T-helper 9 cell (primary cell): ENCODE measurements at places on chromosomes 7 and 10.

- DNase-seq, result no peak
Measured at GRCh38 chr7:157805713-157806112, 468.9 kb downstream of the DNAJB6 start.

DNA sequence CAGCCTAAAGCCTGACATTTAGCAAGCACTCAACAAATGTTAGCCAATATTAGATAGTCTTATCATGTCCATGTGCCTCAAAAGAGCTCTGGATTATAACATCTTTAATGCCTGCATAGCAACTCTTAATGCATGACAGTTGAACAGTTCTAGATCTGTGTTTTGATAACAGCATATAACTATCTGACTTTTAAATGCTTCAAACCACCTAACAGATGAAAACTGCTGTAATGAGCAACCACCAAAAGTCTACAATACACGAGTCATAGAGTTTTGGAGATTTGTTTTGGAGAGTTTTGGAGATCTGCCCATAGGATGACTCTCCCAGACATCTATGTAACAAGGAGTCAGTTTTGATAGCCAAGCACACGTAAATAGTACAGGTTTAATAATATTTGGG is 227.3 kb downstream of the TWIST1 start:
- DNase-seq, result no peak

DNA sequence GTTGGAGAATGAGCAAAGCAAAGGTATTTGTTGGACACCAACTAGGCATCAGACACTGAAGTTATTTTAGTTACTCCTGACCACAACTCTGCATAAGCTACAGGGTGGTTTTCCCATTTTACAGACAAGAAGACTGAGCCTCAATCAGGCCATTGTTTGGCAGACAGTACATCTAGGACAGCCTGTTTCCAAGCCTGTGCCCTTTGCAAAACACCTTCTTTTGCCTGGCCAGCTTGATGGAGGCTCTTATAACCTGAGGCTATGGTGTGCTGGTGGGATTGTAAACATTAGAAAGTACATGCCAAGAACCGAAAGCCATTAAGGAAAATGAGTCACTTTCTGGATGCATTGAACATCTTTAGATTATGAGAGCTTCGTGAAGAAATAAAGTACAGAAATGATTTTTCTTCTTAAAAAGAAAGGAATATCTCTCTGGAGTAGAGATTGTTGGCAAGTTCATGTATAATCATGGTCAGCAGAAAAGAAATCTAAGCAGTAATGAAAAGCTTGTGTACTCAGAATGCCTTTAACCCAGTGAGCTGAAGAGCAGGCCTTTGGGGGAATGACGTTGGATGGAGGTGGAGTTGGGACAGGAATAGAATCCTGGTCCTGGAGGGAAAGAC is 140.6 kb downstream of the KIAA1217 start:
- DNase-seq, result no peak

DNA sequence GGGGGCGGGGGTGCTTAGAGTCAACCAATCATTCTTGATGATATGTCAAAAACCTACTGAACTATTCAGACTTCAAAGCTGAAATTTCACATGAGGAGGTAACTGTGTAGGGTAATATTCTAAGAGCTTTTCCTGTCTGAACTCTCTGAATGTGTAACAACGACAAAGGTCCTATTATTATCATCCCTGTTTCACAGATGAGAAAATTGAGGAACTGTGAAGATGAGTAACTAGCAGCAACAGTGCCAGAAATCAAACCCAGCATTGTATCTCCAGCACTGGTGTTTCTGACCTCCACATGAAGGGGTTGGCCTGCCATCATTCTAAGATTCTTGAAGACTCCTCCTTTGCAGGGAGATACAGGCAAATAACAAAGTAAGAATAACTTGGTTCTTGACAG is 294.7 kb upstream of the AOAH start:
- no peak for DNase-seq

DNA sequence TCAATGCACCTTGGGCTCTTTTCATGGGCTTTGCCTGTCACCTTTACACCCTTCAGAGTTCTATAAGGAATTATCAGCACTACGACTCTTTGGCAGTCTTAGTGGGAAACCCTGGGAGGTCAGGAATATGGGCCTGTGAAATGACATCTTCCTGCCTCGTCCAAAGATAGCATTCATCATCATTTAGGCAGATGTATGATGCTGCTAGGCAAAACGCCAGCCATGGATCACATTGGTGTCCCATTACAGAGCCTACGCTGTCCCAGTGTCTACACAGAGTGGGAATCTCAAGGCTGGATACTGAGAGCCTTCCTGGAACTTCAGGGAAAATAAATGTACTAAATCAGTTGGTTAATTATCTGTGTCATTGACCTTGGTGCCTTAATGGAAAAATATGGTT is 259.4 kb upstream of the CELF2 start:
- no peak for DNase-seq

GRCh38 chr7:155248366-155248756 is 49.3 kb upstream of the INSIG1 start:
- DNase-seq, result no peak

DNA sequence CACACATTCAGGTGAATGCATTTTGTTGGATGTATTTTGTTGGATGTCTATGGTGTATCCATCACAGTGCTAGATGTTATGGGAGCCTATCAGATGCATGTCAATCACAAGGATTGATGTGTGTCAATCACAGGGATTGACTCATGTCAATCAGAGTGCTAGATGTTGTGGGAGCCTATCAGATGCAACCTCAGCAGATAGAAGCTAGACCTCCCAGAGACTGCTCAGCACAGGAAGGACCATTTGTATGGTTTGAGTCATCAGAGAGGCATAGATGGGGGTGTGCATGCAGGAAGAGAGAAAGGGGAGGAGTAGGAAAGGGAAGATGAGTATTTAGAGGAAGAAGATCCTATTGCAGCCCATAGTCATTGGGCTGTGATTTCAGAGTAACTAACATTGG is 48.3 kb upstream of the PITRM1 start:
- no peak for DNase-seq

DNA sequence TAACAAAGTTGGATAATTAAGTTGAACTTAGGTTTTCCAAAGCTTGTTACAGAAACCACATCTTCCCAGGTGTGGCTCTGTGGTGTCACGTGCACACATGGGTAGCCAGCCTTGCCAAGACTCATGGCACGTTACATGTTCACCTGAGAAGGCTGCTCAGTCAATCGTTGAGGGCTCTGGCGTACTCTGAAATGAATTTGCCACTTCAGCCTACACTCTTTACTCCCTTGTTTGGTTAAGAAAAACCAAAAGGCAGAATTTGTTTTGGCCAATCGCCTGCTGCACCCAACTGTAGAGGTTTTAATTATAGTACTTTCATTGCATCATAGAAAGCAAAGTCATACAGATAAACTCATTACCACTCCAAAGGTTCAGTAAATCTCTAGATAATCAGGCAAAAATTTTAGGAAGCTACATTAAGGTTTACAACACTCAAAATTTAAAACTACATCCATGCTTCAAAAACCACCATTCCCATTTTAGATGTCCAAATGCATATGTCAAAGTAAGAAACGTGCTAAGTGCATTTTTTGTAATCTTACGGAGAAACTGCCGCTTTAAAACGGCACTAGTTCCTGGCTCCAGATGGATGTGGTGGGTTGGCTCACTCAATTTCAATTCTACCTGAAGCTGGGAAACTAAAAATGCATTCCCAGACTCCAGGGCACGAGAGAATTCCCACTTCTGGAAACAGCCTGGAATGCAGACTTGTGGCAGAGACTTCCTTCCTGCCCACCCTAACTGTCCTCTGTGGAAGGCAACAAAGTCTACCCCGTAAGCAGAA is 88.4 kb downstream of the DIP2C start:
- DNase-seq, result no peak

- peak; percentile 39 for DNase-seq
Measured at GRCh38 chr7:7969306-7970236, 975 bp downstream of the GLCCI1 start.

DNA sequence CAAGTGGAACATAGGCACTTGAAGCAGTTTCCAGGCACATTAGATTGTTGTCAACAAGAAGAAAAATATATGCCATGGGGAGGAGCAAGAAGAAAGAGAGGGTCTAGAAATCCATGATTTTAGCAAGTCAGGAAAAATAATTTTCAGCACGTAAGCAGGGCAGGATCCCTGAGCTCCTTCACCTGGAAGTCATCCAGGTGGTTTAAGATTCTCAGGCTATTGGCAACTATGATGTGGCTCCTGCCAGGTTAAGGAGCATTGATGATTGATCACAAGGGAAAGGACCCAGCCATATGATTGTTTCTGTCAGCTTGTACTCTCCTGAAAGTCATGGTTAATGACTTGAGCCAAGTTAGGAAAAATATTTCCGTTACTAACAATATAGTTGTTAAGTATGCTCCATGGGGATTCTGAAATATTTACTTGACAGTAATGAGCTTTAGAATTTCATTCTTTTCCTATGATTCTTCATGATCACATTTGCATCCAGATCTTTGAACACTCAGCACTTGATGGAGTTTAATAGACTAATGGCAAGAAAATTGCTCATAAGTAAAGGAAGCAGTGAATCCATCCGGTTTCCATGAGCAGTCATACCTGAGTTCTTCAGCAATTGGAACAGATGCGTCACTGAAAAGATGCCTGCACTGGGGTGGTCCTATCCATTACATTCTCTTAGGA is 209.1 kb downstream of the BICC1 start:
- DNase-seq, result no peak

- no peak for DNase-seq
Measured at GRCh38 chr7:266851-267840, 22.8 kb upstream of the FOXL3 start.

- no peak for DNase-seq
Measured at GRCh38 chr7:37901890-37902524, 14.6 kb downstream of the SFRP4 start.

DNA sequence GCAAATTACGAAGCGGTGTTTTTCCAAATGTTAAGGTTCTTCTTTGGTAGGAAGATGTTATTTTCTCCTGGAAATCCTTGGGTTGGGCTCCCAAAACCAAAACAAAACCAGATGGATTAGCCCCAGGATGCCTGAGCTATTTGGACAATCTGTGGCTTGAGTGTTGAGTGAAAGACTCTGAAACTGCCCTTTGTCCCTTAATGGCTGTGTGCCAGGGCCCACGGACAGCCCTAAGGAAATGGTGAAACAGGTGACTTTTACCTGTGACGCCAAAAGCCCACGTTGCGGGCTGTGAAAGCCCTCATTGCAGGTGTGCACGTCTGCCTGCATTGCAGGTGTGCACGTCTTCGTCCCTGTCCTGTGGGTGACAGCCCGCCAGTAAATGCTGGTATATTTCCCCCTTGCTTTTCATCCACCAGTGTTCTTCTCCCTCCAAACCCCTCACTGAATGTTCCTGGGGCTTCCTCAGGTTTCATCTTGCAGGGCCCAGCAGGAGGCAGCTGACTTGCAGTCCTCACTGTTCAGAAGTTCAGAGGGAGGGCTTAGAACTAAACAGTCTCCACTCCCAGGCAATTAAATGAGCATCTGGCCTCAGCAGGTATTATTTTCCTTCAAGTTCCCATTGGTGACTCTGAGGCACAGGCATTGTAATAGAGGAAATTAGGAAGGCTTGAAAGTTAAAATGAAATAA is 10.7 kb downstream of the PFKP start:
- DNase-seq, result no peak

DNA sequence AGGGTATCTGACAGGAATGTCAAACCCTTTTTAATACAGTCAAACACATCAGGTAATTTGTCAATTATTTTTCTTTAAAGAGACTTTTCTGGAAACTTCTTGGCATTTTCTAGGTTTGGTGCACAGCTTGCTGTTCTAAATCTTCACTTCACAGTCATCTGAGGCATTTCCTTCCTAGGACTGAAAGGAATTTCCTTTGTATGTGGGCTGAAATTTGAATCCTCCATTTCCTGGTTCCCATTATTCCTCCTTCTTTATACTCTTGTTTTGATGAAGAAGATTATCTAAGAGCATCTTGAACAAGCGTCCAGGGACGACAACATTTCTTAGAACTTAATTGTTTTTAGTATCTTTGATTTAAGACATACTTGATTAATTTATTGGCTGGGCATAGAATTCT is 24.9 kb downstream of the CALD1 start:
- no peak for DNase-seq

DNA sequence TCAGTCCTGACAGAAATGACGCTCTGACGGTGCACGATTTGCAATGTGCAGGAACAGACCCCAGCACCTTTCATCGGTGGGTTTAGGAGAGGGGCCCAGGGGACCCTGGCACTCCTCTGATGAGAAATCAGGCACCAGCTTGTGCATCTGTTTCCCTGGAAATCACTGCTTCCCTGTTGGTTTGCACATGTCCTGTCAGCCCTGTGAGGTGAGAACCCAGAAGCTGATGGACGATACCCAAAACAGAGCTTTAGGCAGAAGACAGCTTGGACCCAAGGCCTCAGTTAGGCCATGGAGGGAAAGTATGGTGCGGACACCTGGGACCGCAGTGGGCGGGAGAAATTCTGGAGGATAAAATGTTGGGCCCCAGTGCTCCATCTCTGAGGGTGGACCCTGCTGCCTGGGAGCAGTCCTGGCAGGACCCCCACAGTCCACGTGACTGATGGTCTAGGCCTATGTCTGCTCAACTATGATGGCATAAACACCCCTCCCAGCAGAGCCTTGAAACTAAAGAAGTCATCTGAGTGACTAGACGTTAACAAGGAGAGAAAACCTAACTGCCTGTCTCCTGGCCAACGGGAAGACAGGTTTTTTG is 242.8 kb downstream of the PTPRN2 start:
- DNase-seq, result no peak

GRCh38 chr7:55538538-55538937 is 33.8 kb downstream of the VOPP1 start:
- no peak for DNase-seq

GRCh38 chr10:43253461-43254198 is 13.2 kb downstream of the RASGEF1A start:
- no peak for DNase-seq

GRCh38 chr7:123154231-123154860 is 45.4 kb downstream of the SLC13A1 start:
- no peak for DNase-seq

DNA sequence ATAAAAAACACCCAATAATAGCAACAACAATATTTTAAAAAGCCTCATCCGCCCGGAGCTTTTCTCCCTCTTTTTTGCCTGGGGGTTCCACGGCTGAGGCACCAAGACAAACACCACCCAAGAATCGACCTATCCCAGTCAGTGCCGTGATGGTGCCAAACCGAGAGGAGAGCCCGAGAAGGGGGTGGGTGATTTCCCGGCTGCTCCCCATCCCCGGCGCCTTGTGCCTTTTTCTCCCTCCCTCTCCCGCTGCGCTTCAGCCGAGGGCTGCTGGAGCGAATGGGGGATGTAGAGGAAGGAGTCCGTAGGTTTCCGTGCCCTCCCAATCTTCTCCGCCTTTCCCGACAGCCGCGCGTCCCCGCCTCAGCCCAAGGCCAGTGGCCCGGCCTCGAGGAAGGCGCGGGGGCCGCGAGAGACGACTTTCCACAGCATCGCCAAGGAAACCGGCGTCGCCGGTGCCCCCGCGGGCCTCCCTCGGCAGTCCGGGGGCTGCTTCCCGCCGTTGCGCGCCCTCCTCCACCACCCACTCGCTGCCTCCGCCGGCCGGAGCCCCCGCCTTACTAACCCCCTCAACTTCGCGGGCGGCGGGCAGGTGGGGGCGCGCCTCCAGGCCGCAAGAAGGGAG is 1.3 kb downstream of the EGR2 start:
- DNase-seq, result no peak
